ENCODE measurements at places on chromosomes 3 and 15.

DNA sequence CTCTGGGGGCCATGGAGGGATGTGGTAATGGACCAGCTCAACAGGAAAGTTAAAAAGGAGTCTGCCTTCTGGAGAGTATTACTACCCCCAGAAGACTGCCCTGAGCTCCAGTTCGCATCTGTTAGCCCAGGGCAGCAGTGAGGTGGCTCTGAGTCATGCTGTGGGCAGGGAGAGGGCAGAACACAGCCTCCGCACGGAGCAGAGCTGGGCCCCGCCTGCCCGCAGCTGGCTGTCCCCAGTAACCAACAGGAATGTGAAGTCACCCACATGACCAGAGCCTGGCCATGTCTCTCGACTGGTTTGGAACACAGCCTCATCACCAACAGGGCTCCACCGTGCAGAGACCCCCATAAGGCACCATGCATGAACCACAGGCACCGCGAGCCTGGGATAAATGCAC, 62.1 kb downstream of the CYFIP1 start:
- DNase-seq, result peak; percentile 65

GRCh38 chr3:155110996-155111901, 31.1 kb downstream of the MME start:
- no peak for DNase-seq

GRCh38 chr3:187212196-187212545, 14.9 kb downstream of the RTP1 start:
- DNase-seq, result no peak

GRCh38 chr15:88657326-88658069, 18.7 kb downstream of the ISG20 start:
- peak; percentile 81 for DNase-seq

DNA sequence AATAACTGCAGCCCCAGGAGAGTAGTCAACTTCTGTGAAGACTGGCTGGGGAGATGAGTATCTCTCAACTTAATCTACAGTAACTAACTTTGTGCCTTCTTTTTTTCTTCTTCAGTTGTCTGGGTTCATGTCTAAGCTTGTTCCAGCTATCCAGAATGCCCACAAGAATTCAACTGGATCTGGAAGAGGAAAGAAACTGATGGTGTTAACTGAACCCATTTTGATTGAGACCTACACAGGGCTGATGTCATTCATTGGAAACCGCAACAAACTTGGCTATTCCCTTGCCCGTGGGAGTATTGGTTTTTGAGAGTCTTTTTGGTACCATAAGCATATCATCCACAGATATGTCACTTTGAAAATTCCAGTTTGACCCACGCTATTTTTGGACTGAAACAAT, 148.7 kb downstream of the TPRG1 start:
- no peak for DNase-seq

DNA sequence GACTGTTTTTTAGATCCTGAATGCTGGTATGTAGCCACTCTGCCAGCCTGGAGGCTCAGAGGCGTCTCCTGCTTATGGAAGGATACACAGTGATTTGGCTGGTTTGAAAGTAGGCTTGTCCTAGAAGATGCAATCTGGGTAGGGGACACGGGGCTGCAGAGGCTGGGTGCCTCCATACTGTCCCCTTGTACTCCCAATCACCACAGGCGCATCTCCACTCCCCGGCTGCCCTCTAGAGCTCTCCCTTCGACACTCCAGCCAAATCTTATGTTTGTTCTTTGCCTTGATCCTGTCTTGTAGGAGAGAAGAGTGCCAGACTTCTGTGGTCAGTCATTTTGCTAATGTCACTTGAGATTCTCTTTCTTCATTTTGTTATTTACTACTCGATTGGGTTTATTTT, 168.8 kb upstream of the THRB start:
- DNase-seq, result no peak

DNA sequence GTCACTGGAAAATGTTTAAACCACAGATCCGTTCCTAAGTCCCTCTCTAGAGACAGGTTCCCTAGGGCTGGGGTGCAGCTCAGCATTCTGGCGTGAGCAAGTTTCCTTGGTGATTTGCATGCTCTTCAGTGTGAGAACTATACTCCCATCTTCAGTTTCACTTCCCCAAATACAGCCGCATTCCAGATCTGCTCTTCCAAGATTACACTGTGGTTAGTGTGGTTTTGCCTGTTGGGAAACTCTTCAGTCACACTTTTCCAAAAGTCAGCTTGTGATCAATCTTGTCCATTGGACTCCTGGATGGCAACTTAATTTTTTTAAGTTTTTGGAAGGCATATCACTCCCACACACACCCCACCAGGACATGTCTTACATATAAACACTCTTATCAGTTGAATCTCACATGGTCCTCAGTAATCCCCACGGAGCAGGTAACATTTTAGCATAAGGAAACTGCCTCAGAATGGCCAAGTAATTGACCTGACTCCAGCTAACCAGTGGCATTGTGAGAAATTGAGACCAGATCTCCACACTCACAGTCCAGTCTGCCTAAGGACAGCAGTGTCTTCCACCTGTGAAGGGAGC, 33.5 kb upstream of the PTPN23 start:
- DNase-seq, result peak; percentile 34

DNA sequence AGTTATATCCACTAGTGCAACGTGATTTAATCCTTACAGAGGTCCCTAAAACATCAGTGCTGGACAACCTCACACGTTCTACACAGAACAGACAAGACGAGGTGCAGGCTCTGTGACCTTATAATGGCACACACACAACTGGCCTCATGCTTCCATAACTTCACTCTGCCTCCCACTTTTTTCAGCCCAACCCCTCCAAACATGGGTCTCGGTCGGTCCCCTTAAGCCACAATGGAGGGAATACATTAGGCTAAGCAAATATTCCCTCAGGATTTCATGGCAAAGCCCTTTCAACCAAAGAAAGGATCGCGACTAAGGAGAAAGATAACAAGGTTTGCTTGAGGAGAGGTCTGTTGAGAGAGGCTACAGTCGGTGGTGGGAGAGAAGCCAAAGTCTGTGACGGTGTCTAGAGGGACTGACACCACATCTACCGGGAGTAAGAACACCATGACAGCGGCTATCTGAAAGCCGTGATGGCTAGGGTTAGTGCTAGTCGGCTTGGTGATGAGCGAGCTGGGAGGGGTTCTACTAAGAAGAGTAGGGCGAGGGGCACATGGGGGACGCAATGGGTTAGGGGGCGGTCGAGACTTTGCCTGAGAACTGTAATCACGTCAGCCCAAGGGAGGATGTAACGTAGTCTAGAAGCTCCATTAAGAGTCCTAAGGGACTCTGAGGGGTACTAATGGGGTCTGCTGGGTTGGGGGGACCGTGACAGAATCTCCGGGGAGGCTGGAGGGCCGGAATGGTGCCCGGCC, 1.0 kb downstream of the MYO9A start:
- peak; percentile 59 for DNase-seq

GRCh38 chr3:64766440-64766839, 78.6 kb upstream of the ADAMTS9 start:
- no peak for DNase-seq

DNA sequence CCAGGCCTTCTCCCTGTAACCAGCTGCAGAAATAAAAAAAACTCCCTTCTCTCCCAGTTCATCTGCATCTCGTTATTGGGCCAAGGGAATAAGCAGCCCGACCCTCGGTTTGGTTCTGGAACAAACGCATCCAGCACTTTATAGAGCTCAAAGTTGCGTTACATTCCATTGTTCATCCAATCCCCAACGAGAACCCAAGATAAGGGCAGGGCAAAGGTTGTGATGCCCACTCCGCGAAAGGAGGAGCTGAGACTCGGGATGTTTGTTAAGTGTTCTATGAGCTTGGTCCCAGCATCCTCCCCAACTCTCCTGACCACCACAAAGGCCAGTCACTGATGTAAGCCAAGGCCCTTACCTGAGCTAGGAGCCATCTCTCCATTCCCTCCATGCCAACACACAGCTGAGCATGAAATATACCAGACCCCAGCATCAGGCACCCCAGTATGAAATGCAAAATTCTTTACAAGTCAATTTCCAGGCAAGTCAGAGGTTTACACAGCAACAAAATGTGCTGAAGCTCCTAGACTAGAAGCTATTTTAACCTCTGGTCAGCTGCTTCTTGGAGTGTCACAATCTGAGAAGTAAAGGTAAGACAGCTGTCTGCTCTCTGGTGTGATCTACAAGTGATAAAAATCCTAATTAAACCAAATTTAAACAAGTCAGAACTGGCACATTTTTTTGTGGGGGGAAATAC, 17.9 kb downstream of the CCDC12 start:
- no peak for DNase-seq

DNA sequence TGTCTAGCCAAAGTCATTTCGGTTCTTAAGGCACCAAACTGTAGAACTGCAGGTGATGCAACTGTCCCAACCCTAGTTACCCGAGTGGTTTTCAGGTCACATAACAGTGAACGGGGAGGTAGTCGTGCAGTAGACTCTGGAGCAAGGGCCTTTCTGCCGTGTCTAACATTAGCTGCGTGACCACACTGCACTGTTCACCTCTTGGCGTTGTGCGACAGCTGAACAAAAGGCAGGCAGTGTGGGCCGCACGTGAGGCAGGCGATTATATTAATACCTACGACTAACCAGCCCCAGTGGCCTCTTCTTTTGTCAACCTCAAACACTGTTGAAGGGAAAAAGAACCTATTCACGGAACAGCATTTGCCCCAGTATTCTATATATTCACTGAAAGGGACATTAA, 2.8 kb downstream of the LRRN1 start:
- no peak for DNase-seq

DNA sequence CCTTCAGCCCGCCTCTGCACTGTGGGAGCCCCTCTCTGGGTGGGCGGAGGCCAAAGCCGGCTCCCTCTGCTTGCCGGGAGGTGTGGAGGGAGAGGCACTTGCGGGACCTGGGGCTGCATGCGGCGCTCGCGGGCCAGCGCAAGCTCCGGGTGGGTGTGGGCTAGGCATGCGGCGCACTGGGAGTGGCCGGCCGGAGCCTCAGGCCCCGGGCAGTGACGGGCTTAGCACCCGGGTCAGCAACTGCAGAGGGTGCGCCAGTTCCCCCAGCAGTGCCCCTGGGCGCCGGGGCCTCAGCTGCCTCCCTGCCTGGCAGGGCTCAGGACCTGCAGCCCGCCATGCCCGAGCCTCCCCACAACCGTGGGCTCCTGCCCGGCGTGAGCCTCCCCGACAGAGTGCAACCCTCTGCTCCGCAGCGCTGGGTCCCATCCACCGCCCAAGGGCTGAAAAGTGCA, 98.9 kb upstream of the POU1F1 start:
- DNase-seq, result no peak

DNA sequence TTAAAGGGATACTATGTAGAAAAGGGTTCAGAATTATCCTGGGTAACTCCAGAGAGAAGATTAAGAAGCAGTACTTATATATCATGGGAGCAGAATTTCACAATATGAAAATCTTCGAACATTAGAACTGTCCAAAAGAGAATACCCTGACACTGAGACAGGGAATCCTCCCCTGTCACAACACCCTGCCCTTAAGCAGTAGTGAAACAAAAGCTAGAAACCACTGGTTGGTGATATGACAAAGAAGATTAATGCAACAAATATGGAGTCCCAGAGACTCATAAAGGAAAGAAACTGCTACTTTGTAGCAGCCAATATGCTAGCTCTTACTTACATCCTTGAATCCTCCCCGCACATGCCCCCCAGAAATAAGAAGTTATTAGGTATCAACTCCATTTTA, 18.5 kb downstream of the MIX23 start:
- no peak for DNase-seq

GRCh38 chr3:126961191-126961790, 21.6 kb upstream of the PLXNA1 start:
- peak; percentile 92 for DNase-seq

DNA sequence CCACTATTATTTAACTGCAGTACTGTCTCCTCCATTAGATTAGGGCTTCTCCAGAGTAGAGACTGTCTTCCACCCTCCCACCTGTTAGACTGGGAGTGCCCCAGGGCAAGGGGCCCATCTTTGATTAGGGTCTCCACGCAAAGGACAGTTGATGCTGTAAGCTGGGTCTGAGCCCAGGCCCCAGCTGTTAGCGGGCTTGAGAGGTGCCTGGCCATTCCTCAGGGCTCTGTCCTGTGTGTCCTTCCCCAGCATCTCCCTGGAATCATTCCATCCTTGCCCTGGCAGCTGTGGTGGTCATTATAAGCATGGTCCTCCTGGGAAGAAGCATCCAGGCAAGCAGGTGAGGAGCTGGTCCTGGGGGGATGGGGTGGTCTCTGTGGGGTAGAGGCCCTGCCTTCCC, 6.1 kb downstream of the SLC51B start:
- DNase-seq, result no peak

DNA sequence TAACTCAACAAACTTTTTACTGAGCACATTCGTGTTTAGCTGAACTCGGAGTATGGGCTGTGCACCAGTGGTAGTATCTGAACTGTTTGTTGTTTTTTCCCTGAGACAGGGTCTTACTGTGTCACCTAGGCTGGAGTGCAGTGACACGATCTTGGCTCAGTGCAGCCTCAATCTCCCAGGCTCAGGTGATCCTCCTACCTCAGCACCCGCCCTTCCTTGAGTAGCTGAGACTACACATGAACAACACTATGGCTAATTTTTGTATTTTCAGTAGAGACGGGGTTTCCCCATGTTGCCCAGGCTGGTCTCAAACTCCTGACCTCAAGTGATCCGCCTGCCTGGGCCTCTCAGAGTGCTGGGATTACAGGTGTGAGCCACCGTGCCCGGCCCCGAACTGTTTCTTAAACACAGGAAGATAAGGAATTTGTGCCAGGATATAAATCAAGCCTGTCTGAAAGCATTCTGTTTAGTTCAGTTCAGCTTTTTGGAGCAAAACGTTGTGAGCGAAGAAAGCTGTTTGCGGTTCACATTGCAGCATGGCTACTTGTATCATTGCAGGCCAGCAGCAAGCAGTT, 40.4 kb upstream of the SKOR1 start:
- DNase-seq, result no peak

GRCh38 chr15:45637552-45638033, 2.8 kb downstream of the SQOR start:
- DNase-seq, result peak; percentile 85

- no peak for DNase-seq
Measured at GRCh38 chr3:134645515-134645914, 5.3 kb downstream of the KY start.

DNA sequence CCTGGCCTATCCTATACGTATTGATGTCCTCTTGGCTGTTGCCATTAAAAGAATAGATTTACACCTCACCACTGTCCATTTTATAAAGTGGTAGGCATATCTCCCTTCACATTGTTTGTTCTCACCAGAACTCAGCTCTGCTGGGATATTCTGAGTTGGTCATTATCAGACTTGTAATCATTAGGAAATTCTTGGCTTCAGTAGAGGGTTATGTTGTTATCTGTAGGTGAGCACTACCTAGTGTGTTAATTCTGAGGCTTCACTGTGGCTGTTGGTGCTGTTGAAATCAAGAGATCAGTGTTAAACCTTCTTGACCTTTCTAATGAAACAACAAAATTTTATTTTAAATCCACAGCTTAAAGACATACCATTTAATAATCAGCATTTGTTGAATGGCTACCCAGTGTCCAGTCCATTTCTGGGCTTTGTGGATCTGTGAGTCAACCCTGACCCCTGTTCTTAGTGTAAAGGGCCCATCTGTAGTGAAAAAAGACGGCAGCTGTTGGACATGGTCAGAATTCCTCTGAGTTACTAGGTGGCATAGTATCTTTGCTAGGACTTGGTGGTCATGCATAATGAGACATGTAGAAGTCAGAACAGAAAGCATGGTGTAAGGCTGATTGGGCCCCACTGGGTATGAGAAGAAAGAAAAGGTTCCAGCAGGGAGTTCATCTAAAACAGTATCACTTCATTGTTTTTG, 32.9 kb upstream of the P4HTM start:
- DNase-seq, result no peak

All from GM23248 (cell line).